ENCODE measurements at places on chromosomes 6 and 20. TPM values are rescaled to one million over a fixed set of nuclear protein-coding genes. Genes with fewer than 3 reads are reported as not detected.

The ID4 gene
- total RNA-seq: not detected

The NMBR gene
- total RNA-seq: not detected

The WFDC12 gene
- not detected for total RNA-seq

The MICB gene
- total RNA-seq: 34.3 TPM

The ANKRD66 gene
- total RNA-seq: not detected

The TMEM63B gene
- 21.4 TPM for total RNA-seq

The BPIFB4 gene
- total RNA-seq: not detected

The GCNT2 gene
- total RNA-seq: 0.73 TPM

The UCKL1 gene
- total RNA-seq: 27.5 TPM

The TBXT gene
- not detected for total RNA-seq

The EPHA7 gene
- not detected for total RNA-seq

The CCNC gene
- total RNA-seq: 33.2 TPM

The TSPO2 gene
- total RNA-seq: not detected

The GNAS gene
- total RNA-seq: 412 TPM

The BIRC7 gene
- not detected for total RNA-seq

The DOK5 gene
- 0.32 TPM for total RNA-seq

The ISM1 gene
- 0.09 TPM for total RNA-seq

The C6orf141 gene
- not detected for total RNA-seq

The LRRN4 gene
- total RNA-seq: not detected

The CDH22 gene
- not detected for total RNA-seq

The MOG gene
- not detected for total RNA-seq
